ENCODE measurements at places on chromosomes 5 and 9.

GRCh38 chr9:77680581-77680980 lies 32.5 kb upstream of the GNA14 start:
- no peak for DNase-seq

GRCh38 chr9:29981013-29981412 lies 2403.4 kb upstream of the ACO1 start:
- DNase-seq = no peak

GRCh38 chr5:40984884-40985283 lies 75.6 kb downstream of the C7 start:
- no peak for DNase-seq

DNA sequence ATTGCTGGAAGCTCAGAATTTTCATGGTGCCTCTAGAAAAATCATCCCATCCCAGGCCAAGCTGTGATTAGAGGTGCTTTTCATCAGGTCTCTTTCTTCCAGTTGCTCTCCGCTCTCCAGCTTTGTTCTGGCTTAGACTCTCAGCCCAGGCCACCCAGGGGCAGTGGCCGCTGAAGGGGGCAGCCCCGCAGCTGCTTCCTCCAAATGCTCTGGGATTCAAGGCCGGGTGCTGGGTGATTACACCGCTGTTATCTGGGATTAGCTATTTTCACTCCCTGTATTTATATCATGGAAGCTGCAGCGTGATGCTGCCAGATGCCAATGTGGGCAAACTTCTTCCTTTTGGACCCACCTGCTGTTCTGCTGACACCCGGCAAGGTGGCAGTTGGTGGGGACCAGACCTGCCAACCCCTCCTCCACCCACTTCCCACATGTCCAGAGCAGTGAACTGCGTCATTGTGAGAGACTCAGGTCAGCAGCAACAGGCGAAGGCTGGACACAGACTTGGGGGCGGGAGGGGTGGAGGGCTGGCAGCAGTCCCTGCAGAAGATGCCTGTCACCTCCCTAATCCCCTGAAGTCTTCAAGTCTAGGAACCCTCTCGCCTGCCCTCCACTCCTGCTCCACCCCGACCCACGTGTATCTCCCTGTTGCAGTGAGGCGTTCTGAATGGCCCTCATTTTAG lies 33.9 kb upstream of the NKX2-5 start:
- no peak for DNase-seq

DNA sequence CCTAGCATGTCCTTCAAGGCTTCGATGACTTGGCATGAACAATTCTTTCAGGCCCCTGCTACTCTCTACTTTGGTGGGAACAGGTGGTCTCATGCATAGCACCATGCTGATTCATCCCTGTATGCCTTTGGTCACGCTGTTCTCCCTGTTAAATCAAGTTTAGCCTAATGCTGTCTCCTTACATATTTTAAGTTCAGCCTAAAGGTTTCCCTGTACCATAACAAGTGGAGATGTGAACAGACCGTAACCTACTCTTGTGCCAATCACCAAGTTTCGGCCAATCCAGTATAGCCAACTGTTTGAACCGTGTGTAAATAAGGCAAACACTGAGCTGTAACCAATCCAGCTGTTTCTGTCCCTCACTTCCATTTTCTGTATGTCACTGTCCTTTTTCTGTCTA lies 8.0 kb downstream of the GAS1 start:
- DNase-seq = no peak

DNA sequence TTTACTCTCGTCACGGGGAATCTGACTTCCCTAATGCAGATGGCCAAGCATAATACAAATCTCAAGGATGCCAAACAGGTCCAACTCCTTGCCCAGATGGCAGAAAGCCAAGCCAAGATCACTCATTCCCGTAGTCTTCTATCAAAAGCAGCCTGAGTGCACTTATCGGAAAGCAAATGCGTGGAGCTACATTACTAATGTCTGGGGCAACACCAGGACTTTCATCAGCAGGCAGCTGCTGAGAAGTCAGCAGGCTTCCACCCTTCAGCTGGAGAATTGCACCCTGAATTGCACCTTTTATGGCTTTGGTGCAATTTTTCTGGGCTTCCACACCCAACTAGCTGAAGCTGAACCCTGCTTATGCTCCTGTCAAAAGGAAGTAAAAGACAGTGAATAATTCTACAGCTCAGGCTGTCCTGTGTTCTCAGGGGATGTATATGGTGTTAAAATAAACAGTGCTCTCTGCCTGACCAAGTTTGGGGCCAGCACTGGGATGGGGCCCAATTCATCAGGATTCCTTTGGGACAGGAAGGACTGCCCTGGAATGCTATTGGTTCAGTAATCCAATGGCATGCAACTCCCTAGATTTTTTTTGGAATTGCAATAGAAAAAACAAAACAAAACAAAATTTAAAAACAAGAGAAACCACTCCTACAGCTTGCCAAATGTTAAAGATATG lies 92.6 kb downstream of the DPYSL3 start:
- DNase-seq = no peak

- no peak for DNase-seq
Measured at GRCh38 chr5:143170104-143170503, 233.4 kb downstream of the NR3C1 start.

GRCh38 chr5:38831117-38831516 lies 14.7 kb upstream of the OSMR start:
- DNase-seq = no peak

DNA sequence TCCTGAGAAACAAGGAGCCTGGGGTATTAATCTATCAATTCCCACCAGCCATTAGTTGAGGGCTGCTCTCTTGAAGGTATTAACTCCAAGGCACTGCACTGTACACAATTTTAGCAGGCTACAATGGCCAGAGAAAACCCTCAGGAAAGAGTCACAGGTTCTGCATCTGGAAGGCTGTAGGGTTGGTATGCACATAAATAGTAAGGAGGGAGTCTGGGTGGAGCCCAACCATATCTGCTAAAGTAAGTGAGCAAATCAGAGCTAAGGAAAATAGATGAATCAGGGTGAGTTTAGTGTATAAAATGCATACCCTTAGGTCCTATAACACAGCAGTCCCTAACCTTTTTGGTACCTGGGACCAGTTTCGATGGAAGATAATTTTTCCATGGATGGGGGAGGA lies 18.2 kb downstream of the TMEM215 start:
- DNase-seq = no peak

- no peak for DNase-seq
Measured at GRCh38 chr9:133368249-133368881, 7.5 kb downstream of the SURF4 start.

- no peak for DNase-seq
Measured at GRCh38 chr9:99231711-99232110, 9.6 kb downstream of the SEC61B start.

- peak; percentile 82 for DNase-seq
Measured at GRCh38 chr9:129258124-129258822, 80.2 kb upstream of the IER5L start.

DNA sequence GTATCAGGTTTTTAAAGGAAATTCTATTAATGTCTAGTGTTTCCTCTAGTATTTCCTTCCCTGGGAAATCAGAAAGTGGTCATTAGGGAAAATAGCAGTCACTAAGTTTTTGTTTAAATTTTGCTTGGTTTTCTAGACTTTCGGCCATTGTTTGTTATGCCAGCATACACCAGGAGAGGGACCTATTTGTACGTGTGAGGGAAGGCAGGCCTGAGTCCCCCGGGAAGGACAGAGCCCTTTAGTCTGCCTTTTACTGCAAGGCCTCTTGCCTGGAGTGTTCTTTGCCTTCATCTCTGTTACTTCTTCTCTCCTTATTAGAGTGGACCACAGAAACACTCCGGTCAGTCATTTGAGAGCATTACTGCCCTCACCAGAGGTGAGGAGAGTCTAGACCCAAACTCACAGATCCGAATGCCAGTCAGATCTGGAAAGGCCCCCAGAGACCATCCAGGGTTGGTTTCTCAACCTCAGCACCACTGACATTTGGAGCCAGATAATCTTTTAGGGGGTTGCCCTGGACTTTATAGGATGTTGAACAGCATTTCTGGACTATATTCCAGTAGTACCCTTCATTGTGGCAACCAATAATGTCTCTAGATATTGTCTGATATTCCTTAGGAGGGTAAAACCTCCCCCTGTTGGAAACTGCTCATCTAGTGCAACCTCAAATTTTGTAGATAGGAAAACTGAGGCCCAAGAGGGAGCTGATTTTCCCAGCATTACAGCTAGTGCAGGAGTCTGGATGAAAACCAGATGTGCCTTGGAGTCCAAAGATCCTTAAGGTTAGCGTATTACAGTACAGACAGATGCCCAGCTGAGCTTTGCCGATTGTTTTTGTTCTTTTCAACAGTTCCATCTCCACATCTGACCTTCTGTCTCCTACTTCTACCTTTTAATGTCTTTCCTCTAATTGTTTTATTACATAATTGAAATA lies 93.0 kb upstream of the NIPAL4 start:
- DNase-seq = peak; percentile 74

GRCh38 chr5:122390694-122391093 lies 78.7 kb downstream of the SNCAIP start:
- DNase-seq = no peak
